ENCODE measurements at places on chromosomes 5 and 9.

GRCh38 chr9:135023786-135024405 is 63.6 kb upstream of the OLFM1 start:
- no peak for DNase-seq

DNA sequence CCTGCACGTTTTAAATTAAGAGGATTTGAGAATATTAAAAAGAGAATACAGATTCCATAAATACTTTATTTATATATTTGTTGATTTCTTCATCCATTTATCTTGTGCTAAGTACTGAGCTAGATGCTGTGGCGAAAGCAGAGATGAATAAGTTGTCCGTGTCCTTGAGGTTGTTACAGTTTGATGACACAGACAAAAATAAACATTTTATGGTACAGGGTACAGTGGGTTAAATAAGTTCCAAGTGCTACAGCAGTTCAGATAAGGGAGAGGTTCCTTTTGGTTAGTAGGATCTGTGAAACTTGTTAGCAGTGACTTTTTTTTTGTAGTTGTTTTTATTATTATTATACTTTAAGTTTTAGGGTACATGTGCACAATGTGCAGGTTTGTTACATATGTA is 50.2 kb downstream of the MACIR start:
- no peak for DNase-seq

DNA sequence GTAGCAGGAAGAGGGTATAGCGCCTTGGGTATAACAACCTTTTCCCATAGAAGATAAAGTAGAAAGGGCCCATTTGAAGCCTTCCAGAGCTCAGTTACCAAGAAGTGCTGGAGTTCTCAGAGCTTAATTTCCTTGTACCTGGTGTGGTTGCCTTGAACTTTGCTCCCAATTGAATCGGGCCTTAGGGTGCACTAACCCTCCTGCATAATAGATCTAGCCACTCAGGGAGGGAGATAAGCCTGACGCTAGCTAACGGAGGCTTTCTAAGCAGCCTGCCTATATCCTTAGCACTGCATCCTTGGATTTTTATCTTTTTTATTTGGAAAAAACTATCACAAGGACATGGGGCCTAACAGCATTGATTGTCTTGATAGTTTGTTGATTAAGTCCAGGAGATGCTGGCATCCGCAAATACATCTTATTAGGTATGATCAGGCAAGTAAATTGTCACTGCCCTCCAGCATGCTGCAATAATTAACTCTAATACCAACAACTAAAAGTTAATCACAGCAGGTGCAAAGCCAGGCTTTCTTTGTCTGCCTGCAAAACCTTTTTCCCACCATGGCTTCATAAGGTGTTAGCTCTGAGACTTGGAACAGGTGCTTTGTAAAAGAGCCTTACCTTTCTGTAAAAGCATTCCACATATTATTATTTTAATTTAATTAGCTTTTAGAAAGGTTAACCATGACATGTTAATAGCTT is 199.4 kb downstream of the SREK1 start:
- DNase-seq: no peak

DNA sequence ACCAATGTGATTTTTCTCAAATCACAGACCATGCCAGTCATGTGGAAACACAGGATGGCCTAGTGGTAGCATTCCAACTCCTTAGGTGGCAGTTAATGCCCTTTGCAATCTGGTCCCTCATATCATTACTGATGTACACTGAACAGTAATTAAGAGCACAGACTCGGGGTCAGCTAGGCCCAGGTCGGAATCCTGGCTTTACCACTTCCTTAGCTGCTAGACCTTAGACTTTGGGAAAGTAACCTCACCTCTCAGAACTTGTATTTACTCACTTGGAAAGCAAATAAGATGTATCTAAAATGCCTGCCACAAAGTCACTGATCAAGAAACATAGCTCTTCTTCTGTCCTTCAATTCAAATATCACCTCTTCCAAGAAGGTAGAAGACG is 112.8 kb downstream of the MAPKAP1 start:
- no peak for DNase-seq

DNA sequence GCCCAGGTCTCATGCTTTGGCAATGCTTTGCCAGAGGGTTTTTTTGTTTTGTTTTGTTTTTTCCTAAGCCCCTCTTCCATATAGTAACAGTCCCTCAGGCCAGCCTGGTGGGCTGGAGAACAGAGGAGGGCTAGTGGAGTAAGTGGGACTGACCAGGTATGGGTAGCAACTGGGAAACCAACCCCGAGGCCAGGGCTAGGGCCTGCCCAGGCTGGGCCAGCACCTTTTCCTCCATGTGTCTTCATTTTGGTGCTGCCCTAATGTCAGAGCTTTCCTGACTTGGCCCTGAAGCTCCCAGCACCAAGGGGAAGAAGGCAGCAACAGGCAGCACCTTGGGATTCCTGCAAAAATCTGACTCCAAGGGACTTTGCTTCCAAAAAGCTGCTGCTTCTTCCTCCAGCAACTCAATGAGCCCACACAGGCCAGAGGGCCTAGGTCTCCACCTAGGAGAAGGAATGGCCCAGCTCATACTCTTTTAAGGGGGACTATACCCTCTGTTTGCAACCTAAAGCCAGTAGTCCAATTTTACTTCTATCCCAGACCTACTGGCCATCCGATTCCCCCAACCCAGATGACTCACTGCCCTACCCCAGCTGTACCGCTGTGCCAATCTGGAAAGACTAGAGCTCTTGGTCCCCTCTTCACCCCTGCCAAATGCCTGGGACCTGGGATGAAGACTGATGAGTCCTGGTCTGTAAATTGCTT is 105.1 kb downstream of the PSD2 start:
- no peak for DNase-seq

GRCh38 chr9:12699529-12699928 is 6.3 kb downstream of the TYRP1 start:
- no peak for DNase-seq

GRCh38 chr5:136802383-136802782 is 437.0 kb upstream of the TRPC7 start:
- no peak for DNase-seq

DNA sequence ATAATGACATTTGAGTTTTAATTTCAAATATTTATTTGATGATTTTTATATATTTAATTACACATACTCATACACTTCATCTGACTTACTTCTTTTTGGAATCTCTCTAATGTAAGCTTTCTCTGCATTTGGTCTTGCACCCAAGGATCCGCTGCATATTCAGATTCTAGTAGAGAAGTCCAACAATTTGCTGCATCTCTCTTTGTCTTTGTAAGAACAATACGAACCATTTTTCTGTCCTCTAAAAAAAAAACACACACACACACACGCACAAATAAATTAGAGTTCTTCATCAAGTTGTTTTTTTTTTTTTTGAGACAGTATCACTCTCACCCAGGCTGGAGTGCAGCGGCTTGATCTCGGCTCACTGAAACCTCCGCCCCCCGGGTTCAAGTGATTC is 3.1 kb downstream of the NUDCD2 start:
- no peak for DNase-seq

DNA sequence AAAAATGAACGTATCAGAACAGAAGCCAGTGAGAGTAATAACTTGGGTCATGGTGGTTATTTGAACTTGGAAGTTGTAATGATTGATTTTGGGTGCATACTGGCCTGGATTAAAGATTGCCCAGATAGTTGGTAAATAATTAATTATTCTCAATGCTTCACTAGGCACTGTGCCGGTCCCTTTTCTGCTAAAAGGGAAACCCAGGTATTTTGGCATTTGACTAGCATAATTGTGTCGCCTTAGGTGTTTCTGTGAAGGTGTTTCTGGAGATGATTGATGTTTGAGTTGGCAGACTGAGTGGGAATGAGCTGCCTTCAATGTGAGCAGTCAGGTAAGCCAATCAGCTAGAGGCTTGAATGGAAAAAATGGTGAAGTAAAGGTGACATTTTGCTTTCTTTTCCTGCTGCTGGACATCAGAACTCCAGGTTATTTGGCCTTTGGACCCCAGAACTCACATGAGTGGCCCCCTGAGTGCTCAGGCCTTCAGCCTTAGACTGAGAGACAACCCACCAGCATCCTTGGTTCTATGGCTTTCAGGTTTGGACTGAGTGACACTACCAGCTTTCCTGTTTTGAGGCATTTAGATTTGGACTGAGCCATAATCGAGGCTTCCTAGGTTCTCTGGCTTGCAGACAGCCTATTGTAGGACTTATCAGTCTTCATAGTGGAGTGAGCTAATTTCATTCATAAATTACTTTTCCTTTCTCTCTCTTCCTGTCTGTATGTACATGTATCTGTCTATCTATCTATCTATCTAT is 120.7 kb upstream of the PAPPA start:
- DNase-seq: no peak

DNA sequence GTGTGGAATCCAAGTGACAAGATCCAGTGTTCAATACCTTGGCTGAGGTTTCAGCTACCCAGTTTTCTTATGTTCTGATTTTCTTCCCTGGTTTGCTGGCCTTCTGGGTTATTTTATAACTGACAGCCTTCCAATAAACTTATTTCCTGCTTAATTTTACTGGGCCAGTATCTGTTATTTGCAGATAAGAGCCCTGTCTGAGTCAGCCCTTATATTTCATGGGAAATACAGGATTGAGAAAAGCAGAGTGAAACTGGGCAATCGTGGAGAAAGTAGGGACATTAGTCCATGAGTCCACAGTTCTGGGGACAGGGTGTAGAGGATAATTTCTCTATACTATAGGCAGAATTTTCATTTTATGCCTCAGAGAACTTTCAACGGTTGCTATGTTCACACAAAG is 32.3 kb downstream of the TMEM167A start:
- no peak for DNase-seq

Data from activated CD8-positive, alpha-beta memory T cell treated with anti-CD3 and anti-CD28 coated beads, Interleukin-2, amount 50 U/mL, for 4 hours (primary cell).